Heart left ventricle (tissue), 16 donors: ENCODE measurements at places on chromosomes 1 and 21. TPM values are rescaled to one million over a fixed set of nuclear protein-coding genes. Genes with fewer than 3 reads are reported as not detected.

KRTAP10-6 gene
- not detected for total RNA-seq

LPAR3 gene
- total RNA-seq: 5.9 TPM

DNA sequence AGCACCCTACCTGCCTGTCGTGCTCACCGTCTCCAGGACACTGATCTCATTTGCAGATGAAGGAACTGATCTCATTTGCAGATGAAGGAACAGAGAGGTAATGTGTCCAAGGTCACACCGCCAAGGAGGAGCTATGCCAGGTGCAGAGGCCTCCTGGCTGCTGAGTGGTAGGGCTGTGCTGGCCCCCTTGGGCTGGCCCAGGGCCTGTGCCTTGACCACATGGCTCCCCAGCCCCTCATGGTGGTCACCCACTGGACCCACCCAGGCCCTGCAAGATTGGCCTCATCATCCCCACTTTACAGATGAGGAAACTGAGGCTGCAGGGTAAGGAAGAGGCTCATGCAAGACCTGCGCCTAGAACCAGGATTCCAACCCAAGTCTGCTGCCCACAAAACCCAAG, 628.3 kb downstream of the MATN1 start:
- no peaks in the 10 kb centered on the region for H3K36me3 ChIP-seq
- H3K4me3 ChIP-seq: no peak overlapping the region
- H3K4me1 ChIP-seq: no peaks in the 10 kb centered on the region
- no peak overlapping the region for H3K27ac ChIP-seq

DNA sequence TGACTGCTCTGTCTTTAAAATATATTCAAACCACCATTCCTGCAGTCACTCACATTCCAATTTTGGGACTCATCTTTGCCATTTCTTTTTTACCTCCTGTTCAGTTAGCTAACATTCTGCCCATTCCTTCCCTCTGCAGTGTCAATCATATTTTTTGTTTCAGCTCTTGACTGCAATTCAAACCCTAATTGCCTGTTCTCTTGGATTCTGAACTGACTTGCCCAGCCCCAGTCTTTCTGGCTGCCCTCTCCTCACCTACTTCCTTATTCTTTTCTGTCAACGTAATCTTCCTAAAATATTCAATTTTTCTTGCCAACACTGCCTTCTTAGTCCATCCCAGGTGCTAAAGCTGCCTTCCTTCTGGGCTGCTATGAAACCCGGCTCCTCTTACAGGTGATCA, 6.1 kb downstream of the PRDM2 start:
- H3K36me3 ChIP-seq: no peaks in the 10 kb centered on the region
- H3K27me3 ChIP-seq: no peaks in the 10 kb centered on the region
- H3K27ac ChIP-seq: no peak overlapping the region
- DNase-seq: no peak
- H3K4me1 ChIP-seq: no peaks in the 10 kb centered on the region

DNA sequence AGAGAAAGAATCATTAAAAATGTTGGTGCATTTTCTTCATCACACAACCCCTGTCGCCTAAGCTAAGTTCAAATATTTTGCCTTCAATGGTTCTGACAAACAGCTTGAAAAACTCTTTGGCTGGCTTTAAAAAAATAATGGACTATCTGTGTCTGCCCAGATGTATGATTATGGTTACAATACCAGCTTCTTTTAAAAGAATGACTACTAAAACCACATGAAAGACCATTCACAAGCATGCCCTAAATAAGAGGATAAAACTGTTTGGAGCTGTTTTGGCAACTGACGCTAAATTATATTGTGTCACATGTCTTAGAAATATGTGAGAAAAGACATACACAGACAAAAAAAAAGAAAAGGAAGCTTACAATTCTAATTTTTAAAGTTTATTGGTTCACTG, 23.7 kb upstream of the PLPPR4 start:
- H3K36me3 ChIP-seq: no peaks in the 10 kb centered on the region
- no peak overlapping the region for H3K27ac ChIP-seq
- DNase-seq: no peak
- H3K27me3 ChIP-seq: no peaks in the 10 kb centered on the region
- H3K4me3 ChIP-seq: no peak overlapping the region

DNA sequence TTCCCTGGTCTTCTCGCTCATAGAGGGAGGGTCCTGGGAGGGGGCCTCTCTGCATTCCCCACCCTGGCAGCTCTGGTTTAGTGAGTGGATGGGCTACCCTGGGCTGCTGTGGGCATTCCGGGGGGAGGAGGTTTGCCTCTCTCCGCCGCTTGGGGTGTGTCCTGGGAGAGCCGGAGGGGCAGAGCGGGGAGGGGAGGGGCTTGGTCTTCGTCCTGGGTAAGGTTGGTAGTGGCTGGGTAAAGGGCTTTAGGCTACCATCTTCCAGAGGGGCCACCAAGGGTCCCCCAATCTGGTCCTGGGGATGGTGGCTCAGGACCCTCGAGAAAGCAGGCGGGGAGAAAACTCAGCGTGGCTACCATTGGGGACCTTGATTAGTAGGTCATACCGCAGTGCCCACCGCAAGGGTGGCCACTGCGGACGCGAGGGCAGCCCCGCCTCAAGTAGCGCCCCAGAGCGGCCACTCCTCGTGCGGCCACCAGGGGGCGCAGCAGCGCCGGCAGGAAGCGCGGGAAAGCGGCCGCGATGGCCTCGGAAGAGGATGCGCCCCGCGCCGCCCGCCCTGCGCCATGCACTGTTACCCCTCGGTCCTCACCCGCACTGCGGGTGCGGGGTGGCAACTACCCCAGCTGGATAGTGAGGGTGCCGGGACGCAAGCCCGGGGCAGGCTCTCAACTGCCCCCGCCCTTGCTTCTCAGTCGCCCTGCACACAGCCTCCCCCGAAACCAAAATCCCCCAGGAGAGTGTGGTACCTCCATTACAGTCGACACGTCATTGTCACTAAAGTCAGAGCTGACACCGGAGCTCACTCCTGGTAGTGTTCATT, 44.1 kb upstream of the SLC25A33 start:
- no peak overlapping the region for H3K27ac ChIP-seq
- H3K4me1 ChIP-seq: peaks cover 7% of the 10 kb centered on the region
- no peaks in the 10 kb centered on the region for H3K27me3 ChIP-seq

- DNase-seq: no peak
- no peaks in the 10 kb centered on the region for H3K4me1 ChIP-seq
- H3K4me3 ChIP-seq: no peak overlapping the region
- no peaks in the 10 kb centered on the region for H3K36me3 ChIP-seq
Measured at GRCh38 chr1:23196627-23197328, 20.5 kb downstream of the HTR1D start.

GRCh38 chr1:164664127-164664526, 105.1 kb downstream of the PBX1 start:
- H3K4me1 ChIP-seq: no peaks in the 10 kb centered on the region
- H3K27ac ChIP-seq: no peak overlapping the region
- no peaks in the 10 kb centered on the region for H3K36me3 ChIP-seq
- no peak for DNase-seq
- H3K27me3 ChIP-seq: no peaks in the 10 kb centered on the region

DNA sequence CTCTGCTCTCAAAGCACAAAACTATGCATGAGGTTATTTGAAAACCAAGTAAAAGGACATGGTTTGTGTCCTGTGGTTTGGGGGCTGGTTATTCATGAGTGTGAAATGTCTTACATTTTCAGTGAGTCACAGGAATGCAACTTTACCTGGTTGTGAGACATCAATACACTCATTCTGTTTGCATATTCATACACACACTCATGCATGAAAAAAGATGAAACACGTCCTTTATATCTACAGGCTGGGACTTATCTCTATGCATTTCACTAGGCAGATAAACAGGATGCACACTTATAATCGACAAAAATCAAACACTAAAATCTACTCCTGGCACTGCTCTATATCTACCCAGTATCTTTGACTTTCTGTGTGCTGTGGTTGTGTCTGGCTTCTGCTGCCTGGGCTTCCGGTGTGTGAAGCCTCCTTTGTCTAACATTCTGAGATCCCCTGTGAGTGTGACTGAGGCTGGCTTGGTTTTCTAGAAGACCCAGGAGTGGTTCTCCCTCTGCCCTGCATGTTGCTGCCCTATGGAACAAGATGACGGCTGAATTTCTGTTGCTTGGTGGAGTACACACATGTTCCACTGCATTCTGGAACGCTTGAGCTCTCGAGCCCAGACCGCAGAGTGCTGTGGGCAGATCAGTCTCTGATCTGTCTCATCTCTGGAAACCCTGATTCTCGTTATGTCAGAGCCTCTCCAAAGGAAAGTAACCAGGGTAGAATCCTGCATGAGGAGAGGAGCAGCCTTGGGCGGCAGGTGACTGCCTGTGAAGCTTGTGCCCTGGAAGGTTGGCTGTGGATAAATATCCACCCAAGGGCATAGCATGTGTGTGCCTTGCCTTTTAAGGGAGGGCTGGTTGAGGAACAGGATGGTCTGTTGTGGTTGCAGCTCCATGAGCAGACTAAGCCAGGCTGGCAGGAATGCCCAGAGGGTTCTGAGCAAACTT, 19.7 kb upstream of the FASLG start:
- H3K4me3 ChIP-seq: no peak overlapping the region
- no peak overlapping the region for H3K27ac ChIP-seq
- H3K36me3 ChIP-seq: no peaks in the 10 kb centered on the region

DNA sequence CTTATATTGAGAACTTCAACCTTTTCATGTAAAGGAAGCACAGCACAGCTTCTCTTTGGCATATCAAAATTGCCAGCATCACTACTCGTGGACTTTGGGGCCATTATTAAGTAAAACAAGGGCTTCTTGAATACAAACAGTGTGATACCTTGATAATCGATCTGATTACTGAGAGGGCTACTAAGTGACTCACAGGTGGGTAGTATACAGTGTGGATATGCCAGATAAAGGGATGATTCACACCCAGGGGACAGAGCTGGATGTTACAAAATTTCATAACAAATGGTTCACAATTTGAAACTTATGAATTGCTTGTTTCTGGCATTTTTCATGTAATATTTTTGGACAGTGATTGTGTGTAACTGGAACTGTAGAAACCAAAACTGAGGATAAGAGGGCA, 15.4 kb downstream of the HDAC1 start:
- no peak overlapping the region for H3K4me3 ChIP-seq
- no peak for DNase-seq
- no peaks in the 10 kb centered on the region for H3K4me1 ChIP-seq
- no peak overlapping the region for H3K27ac ChIP-seq

DNA sequence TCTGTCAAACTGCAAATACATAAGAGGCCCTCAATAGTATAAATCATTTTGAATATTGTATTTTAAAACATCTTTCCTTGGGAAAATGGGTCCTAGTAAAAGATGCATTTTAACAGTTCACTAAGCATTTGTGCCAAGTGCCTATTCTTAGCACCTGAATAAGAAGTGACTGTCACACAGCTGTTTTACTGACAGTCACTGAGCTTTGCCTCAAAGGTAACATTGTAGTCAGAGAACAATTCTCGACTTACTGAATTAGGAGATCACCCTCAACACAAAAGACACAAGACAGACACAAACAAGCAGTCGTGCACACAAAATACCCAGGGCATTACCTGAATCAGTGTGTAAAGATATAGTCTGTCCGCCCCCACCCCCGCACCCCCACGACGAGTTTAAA, 408 bp downstream of the ESRRG start:
- H3K36me3 ChIP-seq: no peaks in the 10 kb centered on the region
- peaks cover 15% of the 10 kb centered on the region for H3K4me1 ChIP-seq
- peaks cover 6% of the 10 kb centered on the region for H3K27me3 ChIP-seq
- H3K27ac ChIP-seq: peak overlapping the region; percentile 70
- H3K4me3 ChIP-seq: peak overlapping the region; percentile 19

DNA sequence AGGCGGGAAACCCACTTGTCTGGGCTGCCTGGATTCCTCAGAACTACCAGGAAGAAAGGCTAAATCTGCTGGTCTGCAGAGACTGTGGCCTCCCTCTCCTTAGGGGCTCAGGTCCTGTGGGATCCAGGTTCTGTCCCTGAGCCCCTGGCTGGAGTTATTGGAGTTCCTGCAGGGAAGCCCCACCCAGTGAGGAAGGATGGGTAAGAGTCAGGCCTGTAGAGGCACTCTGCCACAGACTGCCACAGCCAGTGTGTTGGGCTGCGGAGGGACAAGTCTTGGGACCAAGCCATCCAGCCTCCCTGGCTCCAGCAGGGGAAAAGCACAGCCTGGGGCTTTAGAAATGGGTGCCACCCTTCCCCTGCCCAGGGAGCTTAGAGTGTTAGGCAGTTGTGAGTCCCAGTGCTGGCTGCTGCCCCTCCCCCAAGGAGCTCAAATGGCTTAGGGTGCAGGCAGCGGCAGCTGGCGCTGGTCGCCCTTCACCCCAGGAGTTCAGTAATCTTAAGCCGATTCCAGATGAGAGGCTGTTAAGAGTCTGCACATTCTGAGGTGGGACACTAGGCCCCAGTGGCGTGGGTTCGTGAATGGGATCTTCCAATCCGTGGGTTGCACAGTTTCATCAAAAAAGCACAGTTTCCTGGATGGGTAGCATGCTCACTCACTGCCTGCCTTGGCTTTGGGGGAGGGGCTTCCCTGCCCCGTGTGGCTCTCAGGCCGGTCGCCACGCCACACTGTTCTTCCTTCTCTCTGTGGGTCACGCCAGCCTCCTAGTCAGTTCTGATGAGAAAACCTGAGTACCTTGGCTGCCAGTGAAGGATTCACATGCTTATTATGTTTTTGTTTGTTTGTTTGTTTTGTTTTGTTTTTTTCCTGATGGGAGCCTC, 57.6 kb upstream of the FMO3 start:
- H3K4me3 ChIP-seq: no peak overlapping the region
- no peaks in the 10 kb centered on the region for H3K27me3 ChIP-seq
- DNase-seq: no peak
- H3K27ac ChIP-seq: no peak overlapping the region
- no peaks in the 10 kb centered on the region for H3K4me1 ChIP-seq

DNA sequence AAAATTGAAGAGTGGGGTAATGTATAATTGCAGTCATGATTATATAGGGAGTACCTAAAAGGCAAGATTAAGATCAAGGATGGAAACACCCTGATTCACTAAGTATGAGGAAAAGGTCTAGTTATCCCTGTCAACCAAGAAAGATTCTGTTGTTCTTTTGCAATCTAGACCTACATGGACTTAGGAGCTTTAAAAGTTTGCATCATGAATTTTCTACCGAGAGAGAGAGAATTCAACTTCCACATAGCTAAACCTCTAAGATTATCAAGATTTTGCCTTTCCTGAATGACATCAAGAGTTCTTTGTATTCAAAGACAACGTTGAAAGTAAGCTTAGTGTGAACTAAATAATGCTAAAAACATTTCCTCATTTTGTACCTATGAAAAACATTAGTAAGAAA, 78.8 kb upstream of the RBM34 start:
- H3K4me1 ChIP-seq: no peaks in the 10 kb centered on the region
- no peaks in the 10 kb centered on the region for H3K27me3 ChIP-seq
- peaks cover 64% of the 10 kb centered on the region for H3K36me3 ChIP-seq
- no peak overlapping the region for H3K4me3 ChIP-seq

SAMSN1 gene
- 1.4 TPM for total RNA-seq

KRTAP13-2 gene
- total RNA-seq: not detected

- no peaks in the 10 kb centered on the region for H3K4me1 ChIP-seq
- no peaks in the 10 kb centered on the region for H3K27me3 ChIP-seq
- no peak overlapping the region for H3K4me3 ChIP-seq
- H3K36me3 ChIP-seq: no peaks in the 10 kb centered on the region
Measured at GRCh38 chr1:7457811-7458210, 313.3 kb upstream of the VAMP3 start.

DNA sequence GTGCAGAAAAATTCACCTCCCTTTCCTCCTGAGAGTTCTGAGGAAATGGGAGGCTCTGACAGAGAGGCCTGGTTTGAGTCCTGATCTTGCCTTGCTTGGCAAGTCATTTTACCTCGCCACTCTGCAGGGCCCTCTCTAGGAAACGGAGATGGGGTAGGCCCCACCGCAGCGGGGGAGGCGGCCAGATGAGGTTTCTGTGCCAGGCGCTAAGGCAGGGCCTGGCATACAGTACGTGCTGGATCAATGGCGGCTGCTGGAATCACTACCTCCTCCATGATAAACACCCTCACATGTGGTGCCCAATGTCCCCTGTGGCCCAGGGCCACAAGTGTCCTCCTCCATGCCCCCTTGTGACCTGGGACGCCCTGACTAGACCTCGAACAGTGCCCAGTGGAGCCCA, 499 bp upstream of the PLEKHG5 start:
- H3K4me1 ChIP-seq: peaks cover 50% of the 10 kb centered on the region
- no peaks in the 10 kb centered on the region for H3K27me3 ChIP-seq
- DNase-seq: no peak
- no peak overlapping the region for H3K4me3 ChIP-seq
- H3K27ac ChIP-seq: peak overlapping the region; percentile 81
